ENCODE measurements at places on chromosomes 5 and 9. TPM values are rescaled to one million over a fixed set of nuclear protein-coding genes. Genes with fewer than 3 reads are reported as not detected.

LHX3 gene
- not detected for total RNA-seq

- DNase-seq, result peak; percentile 92
- no peaks in the 10 kb centered on the region for H3K4me1 ChIP-seq
- no peaks in the 10 kb centered on the region for H3K27me3 ChIP-seq
- no peak overlapping the region for H3K27ac ChIP-seq
- peaks cover 13% of the 10 kb centered on the region for H3K36me3 ChIP-seq
- H3K4me3 ChIP-seq, result no peak overlapping the region
Observed at GRCh38 chr9:135926402-135927194, 19.3 kb upstream of the CAMSAP1 start.

C9orf85 gene
- 12.7 TPM for total RNA-seq

GRCh38 chr5:101080462-101081240, 177.6 kb upstream of the ST8SIA4 start:
- no peaks in the 10 kb centered on the region for H3K36me3 ChIP-seq
- no peak for DNase-seq
- H3K4me3 ChIP-seq, result no peak overlapping the region

GFPT2 gene
- 20.1 TPM for total RNA-seq

CD180 gene
- 2.2 TPM for total RNA-seq

ASPN gene
- total RNA-seq, result 5.3 TPM

DNA sequence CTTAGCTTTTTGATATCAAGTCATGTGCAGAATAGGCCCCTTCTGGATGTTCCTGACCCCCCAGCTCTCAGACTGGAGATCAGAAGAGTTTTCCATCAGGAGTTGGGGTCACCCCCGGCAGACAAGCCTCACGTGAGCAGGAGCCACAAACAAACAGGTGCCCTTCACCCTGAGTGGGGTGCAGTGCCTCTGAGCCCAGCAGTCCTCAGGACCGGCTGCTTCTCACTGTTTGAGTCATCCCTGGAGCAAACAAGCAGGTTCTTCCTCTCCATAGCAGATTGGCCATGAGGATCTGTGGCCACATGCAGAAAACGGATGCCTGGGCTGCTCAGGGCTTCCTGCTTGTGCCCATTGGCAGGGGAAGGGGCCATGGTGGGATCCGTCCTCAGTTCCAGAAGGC, 47.0 kb downstream of the LRSAM1 start:
- H3K4me3 ChIP-seq, result no peak overlapping the region
- DNase-seq, result no peak
- H3K4me1 ChIP-seq, result peaks cover 14% of the 10 kb centered on the region
- peaks cover 38% of the 10 kb centered on the region for H3K36me3 ChIP-seq
- H3K27ac ChIP-seq, result no peak overlapping the region
- no peaks in the 10 kb centered on the region for H3K27me3 ChIP-seq

DNA sequence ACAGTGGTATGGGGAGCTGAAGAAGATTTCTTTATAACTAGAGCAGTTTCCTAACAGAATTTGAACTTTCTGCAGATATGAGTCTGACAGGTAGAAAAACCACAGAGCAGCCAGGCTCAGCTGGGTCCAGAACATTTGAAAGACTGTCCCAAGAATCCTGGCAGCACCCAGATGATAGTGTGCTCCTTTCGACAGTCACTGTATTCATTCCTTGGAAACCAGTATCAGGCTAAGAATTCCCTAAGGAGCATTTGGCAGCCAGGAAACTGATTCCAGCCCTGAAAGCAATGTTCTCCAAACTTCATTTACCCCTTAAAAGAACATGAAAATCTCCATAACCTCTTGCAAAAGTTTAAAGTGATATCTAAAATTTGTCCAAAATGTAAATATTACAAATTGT, 123.0 kb upstream of the MTAP start:
- H3K27me3 ChIP-seq, result peaks cover 5% of the 10 kb centered on the region
- H3K4me1 ChIP-seq, result no peaks in the 10 kb centered on the region
- no peaks in the 10 kb centered on the region for H3K36me3 ChIP-seq
- no peak for DNase-seq
- H3K27ac ChIP-seq, result no peak overlapping the region
- H3K4me3 ChIP-seq, result no peak overlapping the region

ARL14EPL gene
- total RNA-seq, result not detected

DNA sequence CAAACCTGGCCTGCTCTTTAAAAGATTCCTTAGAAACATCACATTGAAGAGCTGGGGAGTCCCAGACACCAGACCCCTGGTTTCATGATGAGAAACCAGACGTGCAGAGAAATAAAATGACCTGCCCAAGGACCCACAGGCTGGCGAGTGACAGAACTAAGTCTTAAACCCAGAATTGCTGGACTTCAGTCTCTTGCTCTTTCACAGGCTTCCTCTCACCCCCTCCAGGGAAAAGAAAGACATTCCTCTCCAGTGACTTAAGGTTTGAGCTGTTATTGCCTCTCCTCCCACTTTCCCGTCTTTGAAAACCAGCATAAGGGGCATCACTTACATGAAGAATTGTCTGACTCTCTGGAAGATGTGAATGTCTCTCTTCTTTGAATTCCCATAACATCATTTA, 535.2 kb downstream of the IRX1 start:
- H3K27ac ChIP-seq, result no peak overlapping the region
- no peaks in the 10 kb centered on the region for H3K27me3 ChIP-seq
- H3K4me1 ChIP-seq, result no peaks in the 10 kb centered on the region
- no peaks in the 10 kb centered on the region for H3K36me3 ChIP-seq

DNA sequence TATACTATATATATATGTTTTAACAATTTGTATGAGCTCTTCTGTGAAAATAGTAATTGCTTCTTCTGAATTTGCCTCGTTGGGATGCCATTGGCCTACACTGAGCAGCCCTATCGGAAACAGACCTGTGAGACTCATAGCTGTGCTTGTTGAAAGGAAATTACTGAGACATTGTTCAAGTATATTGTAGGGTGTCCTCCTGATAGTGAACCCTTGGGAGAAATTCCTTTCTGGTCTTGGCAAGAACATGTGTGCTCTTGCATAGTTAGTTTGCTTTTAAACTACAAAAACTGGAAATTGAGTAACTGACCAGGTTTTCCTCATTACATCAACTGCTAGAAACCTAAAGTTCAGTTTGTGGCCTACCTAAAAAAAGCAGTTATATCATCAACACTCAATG, 160.9 kb downstream of the LURAP1L start:
- DNase-seq, result no peak
- no peaks in the 10 kb centered on the region for H3K36me3 ChIP-seq
- no peak overlapping the region for H3K4me3 ChIP-seq
- H3K4me1 ChIP-seq, result no peaks in the 10 kb centered on the region
- no peaks in the 10 kb centered on the region for H3K27me3 ChIP-seq

DNA sequence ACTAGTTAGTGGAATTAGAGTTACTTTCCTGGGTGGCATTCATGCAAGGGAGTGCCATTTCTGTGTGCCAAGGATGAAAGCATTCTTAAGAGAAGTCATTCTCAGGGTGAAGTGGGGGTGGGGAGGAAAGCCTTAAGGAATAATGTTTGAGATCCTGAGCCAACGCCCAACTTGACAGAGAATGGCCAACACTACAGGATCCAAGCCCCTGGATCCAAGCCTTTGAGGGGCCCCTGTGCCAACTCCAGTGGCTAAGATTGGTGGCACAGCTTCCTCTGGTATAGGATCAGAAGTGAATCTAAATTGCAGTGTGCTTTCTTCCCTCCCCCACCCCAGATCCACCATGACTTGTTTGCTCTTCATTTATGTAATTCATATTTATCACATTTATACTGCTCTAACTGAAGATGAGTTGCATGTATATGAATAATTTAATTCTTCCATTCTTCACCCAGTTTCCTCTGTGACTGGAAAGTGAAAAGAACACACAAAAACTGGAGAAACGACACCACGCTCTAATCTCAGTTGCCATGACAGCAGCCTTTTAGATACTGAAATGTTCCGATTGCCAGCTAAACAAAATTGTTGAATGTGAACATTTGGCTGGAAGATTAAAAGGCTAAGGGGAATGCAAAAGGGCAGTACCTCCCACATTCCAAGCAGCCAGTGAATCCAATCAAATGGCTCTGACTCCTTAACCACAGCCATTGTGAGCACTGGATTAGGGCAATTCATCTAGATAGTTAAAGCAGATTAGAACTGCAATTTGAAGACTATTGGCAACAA, 4.5 kb downstream of the ZNF608 start:
- peaks cover 24% of the 10 kb centered on the region for H3K4me1 ChIP-seq
- H3K36me3 ChIP-seq, result no peaks in the 10 kb centered on the region
- H3K27ac ChIP-seq, result peak overlapping the region; percentile 6
- no peak for DNase-seq

DNA sequence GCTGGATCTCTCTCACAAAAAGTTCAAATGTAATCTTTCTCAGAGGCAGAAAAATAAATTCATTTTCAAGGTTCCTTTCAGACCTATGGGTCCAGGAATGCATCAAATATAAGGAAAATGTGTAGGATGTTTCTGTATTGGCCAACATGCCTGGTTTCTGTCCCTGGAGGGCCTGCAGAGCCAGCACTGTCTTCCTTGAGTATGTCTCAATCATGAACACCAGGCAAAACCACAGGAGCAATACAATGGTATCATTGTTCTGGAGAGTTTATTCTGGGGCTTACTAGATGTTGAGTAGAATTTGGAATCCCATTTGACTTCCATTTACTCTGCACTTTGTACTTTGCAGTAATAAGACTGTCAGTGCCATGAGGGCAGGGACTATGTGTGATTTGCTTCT, 23.5 kb downstream of the INSYN2B start:
- no peak overlapping the region for H3K4me3 ChIP-seq
- no peaks in the 10 kb centered on the region for H3K36me3 ChIP-seq
- no peaks in the 10 kb centered on the region for H3K4me1 ChIP-seq
- no peak overlapping the region for H3K27ac ChIP-seq

- H3K27ac ChIP-seq, result no peak overlapping the region
- no peak overlapping the region for H3K4me3 ChIP-seq
- peaks cover 4% of the 10 kb centered on the region for H3K27me3 ChIP-seq
- H3K36me3 ChIP-seq, result no peaks in the 10 kb centered on the region
- no peak for DNase-seq
Observed at GRCh38 chr5:159906943-159907342, 9.3 kb upstream of the ADRA1B start.

DNA sequence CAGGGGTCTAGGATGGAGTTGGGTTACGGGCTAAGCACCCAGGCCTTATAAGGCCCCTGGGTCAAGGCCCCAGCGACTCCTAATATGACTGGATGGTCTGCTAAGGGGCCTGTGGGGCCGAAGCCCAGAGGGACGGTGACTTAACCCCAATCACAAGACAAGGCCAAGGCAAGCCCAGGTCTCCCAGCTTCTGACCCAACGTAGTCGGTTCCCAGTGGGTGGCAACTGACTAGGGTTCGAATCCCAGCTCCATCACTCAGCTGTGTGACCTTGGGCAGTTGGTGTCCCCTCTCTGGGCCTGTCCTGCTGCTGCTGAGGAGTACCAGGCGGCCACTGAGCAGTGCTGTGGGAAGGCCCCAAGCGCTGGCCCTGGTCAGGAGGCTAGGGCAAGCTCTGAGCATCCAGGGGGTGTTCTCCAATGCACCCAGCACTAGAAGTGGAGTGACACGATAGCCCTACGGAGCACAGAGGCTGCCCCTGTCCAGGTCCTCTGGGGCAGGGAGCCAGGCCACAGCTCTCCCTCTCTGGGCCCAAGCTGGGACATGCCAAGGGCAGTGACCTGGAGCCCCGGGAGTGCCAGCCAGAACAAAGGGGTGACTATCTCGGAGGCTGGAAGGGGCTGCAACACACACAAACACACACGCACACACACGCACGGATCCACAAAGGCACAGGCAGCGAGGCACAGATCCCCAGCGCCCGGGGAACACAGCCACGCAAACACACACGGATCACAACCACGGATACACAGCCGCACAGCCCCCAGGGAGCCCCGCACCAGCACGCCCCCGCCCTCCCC, 512 bp downstream of the AK1 start:
- peaks cover 20% of the 10 kb centered on the region for H3K4me1 ChIP-seq
- H3K4me3 ChIP-seq, result no peak overlapping the region
- H3K36me3 ChIP-seq, result peaks cover 9% of the 10 kb centered on the region
- H3K27me3 ChIP-seq, result no peaks in the 10 kb centered on the region

GRCh38 chr5:172595596-172596455, 45.2 kb upstream of the NEURL1B start:
- H3K36me3 ChIP-seq, result no peaks in the 10 kb centered on the region
- no peak for DNase-seq
- no peak overlapping the region for H3K27ac ChIP-seq
- no peak overlapping the region for H3K4me3 ChIP-seq
- no peaks in the 10 kb centered on the region for H3K4me1 ChIP-seq

GRCh38 chr5:8907168-8907868, 638.6 kb downstream of the SEMA5A start:
- no peaks in the 10 kb centered on the region for H3K4me1 ChIP-seq
- no peaks in the 10 kb centered on the region for H3K27me3 ChIP-seq
- H3K27ac ChIP-seq, result no peak overlapping the region
- no peak for DNase-seq
- H3K36me3 ChIP-seq, result no peaks in the 10 kb centered on the region

- DNase-seq, result no peak
- H3K4me1 ChIP-seq, result peaks cover 8% of the 10 kb centered on the region
- no peak overlapping the region for H3K27ac ChIP-seq
- H3K4me3 ChIP-seq, result no peak overlapping the region
- no peaks in the 10 kb centered on the region for H3K36me3 ChIP-seq
- H3K27me3 ChIP-seq, result no peaks in the 10 kb centered on the region
Observed at GRCh38 chr5:115873392-115873791, 31.7 kb downstream of the AP3S1 start.

- H3K4me1 ChIP-seq, result peaks cover 16% of the 10 kb centered on the region
- H3K27ac ChIP-seq, result no peak overlapping the region
- H3K36me3 ChIP-seq, result no peaks in the 10 kb centered on the region
- no peak overlapping the region for H3K4me3 ChIP-seq
- H3K27me3 ChIP-seq, result no peaks in the 10 kb centered on the region
Observed at GRCh38 chr5:109868737-109869136, 179.0 kb downstream of the MAN2A1 start.

DNA sequence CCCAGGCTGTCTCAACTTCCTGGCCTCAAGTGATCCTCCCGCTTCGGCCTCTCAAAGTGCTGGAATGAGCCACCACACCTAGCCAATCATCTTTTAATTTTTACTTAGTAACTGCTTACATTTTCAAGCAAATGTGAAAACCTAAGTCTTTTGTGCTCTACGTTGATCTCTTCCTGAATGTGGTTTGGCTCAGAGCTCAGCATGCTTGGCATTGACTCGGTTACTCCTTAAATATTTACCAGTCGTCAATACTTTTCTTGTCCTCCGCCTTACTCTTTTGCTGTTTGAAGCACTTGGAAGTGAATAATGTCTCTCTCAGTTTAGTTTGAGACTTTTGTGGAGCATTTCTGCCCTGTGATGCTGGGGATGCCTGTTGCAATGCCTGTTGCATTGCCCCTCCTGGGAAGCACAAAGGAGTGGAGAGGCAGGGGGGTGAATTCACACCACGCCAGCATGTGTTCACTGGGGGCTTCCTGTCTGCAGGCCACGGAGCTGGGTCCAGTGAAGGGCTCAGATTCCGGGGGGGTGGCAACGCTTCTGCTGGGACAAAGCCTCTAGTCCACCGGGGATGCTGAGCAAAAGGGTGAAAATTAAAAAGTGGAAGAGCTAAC, 13.1 kb upstream of the TENT4A start:
- DNase-seq, result no peak
- no peaks in the 10 kb centered on the region for H3K36me3 ChIP-seq
- no peak overlapping the region for H3K27ac ChIP-seq

All from adrenal gland (tissue), 19 donors.